ENCODE measurements at places on chromosomes 2 and 18.

DNA sequence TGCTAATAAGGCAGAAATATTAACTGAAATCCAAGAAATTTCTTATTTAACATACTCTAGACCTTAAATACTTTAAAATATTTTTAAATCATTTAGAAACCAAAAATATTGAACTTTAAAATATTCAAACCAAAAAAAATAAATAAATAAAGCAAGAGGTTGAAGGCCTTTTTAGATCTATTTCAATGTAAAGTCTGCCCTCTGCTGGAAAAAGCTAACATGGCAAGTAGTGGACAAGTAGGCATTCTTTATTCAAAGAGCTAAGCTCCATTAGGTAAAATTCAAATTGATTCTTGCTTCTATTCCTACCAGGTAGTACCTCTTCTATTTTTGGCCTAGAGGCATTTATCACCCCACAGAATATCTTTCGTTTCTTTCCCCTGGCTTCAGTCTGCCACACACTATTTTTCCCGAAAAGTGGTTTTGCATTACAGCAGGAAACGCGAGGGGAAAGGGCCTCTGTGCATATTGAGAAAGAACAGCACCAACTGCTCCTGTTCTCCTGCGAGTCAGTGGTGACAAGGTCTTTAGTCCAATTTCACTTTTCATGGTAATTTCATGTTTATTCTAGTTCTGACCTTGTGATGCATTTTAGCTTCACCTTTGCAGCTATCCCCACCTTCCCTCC is 20.4 kb downstream of the IFIH1 start:
- H3K27ac ChIP-seq: no peak overlapping the region
- H3K4me3 ChIP-seq: no peak overlapping the region
- peaks cover 5% of the 10 kb centered on the region for H3K4me1 ChIP-seq
- H3K36me3 ChIP-seq: peaks cover 56% of the 10 kb centered on the region
- peak; percentile 83 for DNase-seq
- no peaks in the 10 kb centered on the region for H3K27me3 ChIP-seq

- DNase-seq: no peak
- peaks cover 58% of the 10 kb centered on the region for H3K4me1 ChIP-seq
- no peak overlapping the region for H3K27ac ChIP-seq
Observed at GRCh38 chr2:72915907-72916742, 1.2 kb upstream of the EMX1 start.

GRCh38 chr18:62018759-62019041 is 125.9 kb upstream of the RNF152 start:
- H3K27ac ChIP-seq: peak overlapping the region; percentile 7
- H3K36me3 ChIP-seq: no peaks in the 10 kb centered on the region
- no peak for DNase-seq
- H3K4me3 ChIP-seq: no peak overlapping the region
- H3K27me3 ChIP-seq: no peaks in the 10 kb centered on the region

- H3K36me3 ChIP-seq: no peaks in the 10 kb centered on the region
- H3K27me3 ChIP-seq: no peaks in the 10 kb centered on the region
- no peaks in the 10 kb centered on the region for H3K4me1 ChIP-seq
- DNase-seq: no peak
- H3K27ac ChIP-seq: no peak overlapping the region
Observed at GRCh38 chr2:11550901-11551568, 17.2 kb downstream of the GREB1 start.

DNA sequence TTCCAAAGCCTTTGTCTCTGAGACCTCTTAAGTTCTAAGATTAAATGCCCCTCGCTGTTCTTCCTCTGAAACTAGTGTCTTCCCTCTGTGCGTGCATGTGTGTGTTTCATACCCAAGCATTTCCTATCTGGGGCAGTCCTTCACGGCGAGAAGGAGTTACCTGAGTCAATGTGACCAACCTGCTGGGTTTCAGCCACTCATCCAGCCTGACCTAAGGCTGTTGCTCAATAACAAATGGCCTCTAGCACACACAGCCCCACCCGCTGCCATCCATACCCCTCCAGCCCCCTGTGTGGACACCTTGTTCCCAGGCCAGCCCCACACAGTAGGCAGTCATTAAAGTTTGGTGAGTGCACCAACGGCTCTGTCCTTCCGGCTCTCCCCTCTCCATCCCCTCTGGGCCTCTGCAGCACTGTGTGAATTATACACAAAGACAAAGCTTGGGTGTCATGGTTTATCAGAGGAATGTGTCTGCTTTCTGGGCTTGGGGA is 53.8 kb upstream of the FOSL2 start:
- H3K27me3 ChIP-seq: no peaks in the 10 kb centered on the region
- peak overlapping the region; percentile 14 for H3K27ac ChIP-seq
- H3K4me3 ChIP-seq: no peak overlapping the region
- H3K36me3 ChIP-seq: no peaks in the 10 kb centered on the region
- no peak for DNase-seq
- H3K4me1 ChIP-seq: peaks cover 51% of the 10 kb centered on the region

- H3K27me3 ChIP-seq: no peaks in the 10 kb centered on the region
- no peak overlapping the region for H3K4me3 ChIP-seq
- no peak overlapping the region for H3K27ac ChIP-seq
- no peaks in the 10 kb centered on the region for H3K36me3 ChIP-seq
- no peak for DNase-seq
Observed at GRCh38 chr2:146240391-146240790, 1604.4 kb upstream of the ACVR2A start.

GRCh38 chr2:236395067-236395466 is 130.9 kb upstream of the ASB18 start:
- no peaks in the 10 kb centered on the region for H3K4me1 ChIP-seq
- no peaks in the 10 kb centered on the region for H3K36me3 ChIP-seq
- H3K27me3 ChIP-seq: peaks cover 5% of the 10 kb centered on the region
- no peak for DNase-seq

GRCh38 chr2:172088245-172089004 is 3.1 kb downstream of the DLX1 start:
- peak; percentile 6 for DNase-seq
- H3K27me3 ChIP-seq: peaks cover 100% of the 10 kb centered on the region
- peaks cover 32% of the 10 kb centered on the region for H3K4me1 ChIP-seq
- H3K27ac ChIP-seq: no peak overlapping the region
- no peak overlapping the region for H3K4me3 ChIP-seq

DNA sequence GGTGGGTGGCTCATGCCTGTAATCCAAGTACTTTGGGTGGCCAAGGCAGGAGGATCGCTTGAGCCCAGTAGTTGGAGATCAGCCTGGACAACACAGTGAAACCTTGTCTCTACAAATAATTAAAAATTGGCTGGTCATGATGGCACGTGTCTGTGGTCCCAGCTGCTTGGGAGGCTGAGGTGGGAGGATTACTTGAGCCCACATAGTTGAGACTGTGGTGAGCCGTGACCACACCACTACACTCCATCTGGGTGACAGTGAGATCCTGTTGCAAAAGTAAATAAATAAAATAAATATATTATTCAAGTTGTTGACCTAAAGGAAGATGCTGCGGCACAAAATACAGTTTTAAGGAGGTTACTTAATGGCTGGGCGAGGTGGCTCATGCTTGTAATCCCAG is 72.7 kb downstream of the LAMA3 start:
- H3K4me1 ChIP-seq: no peaks in the 10 kb centered on the region
- DNase-seq: no peak
- H3K27ac ChIP-seq: no peak overlapping the region
- no peak overlapping the region for H3K4me3 ChIP-seq

DNA sequence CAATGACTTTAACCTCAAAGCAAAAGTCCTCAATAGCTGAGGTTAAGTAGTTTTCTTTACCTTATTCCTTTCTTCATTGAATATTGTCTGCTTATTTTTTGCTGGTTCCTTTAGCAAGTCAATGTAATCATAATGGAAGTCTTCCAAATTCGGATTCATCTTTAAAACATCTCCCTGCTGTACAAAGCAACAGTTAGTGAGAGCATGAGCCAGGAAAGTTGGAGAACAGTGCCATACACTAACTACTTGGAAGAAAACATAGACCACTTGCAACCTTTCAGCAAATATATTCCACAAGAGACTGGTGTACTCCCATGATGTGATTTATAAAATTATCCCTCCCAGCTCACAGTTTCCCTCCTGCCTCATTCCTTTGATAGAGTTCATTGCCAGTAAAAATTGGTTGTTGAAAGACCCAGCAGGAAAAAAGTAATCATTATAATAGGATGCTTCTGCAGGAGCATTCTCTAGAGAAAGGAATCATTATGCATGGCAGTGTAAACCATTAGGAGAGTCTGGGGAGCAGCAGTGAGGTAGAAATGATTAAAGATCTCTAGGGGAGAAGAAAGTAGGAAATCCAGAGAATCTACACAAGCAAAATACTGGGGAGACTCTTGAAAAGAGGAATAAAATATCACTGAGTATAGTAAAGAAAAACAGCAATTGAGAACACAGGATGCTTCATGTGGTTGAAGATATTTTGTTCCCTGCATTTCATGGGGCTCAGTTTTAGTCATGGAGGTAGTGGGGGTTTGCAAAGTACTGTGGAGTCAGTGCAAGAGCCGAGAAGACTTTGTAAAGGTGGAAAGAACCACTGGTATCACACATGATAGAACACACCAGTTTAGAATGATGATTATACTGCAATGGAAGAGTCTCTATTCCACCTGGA is 38.6 kb upstream of the TTN start:
- H3K27ac ChIP-seq: peak overlapping the region; percentile 71
- peaks cover 29% of the 10 kb centered on the region for H3K4me1 ChIP-seq
- no peak for DNase-seq
- H3K4me3 ChIP-seq: no peak overlapping the region
- H3K36me3 ChIP-seq: no peaks in the 10 kb centered on the region
- H3K27me3 ChIP-seq: no peaks in the 10 kb centered on the region

DNA sequence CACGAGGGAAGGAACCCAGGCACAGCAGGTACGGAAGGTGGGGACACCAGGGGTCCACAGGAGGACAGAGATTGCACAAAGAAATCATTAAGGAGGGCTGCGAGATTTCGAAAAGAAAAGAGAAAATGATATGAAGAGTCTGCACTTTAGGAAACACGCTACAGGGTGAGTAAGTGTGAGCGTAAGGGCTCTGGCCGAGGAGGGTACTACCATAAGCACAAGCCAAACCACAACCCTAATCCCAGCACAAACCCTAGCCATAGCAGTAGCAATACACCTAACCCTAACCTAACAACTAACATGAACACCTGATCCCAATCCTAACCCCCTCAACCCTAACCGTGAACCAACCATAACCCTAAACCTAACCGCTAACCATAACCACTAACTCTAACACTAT is 104.0 kb downstream of the ZNF516 start:
- no peaks in the 10 kb centered on the region for H3K36me3 ChIP-seq
- no peaks in the 10 kb centered on the region for H3K27me3 ChIP-seq
- no peak for DNase-seq
- peaks cover 25% of the 10 kb centered on the region for H3K4me1 ChIP-seq

GRCh38 chr2:171348056-171348455 is 85.7 kb downstream of the METTL8 start:
- no peak for DNase-seq
- H3K27me3 ChIP-seq: no peaks in the 10 kb centered on the region
- no peak overlapping the region for H3K27ac ChIP-seq
- H3K36me3 ChIP-seq: no peaks in the 10 kb centered on the region

DNA sequence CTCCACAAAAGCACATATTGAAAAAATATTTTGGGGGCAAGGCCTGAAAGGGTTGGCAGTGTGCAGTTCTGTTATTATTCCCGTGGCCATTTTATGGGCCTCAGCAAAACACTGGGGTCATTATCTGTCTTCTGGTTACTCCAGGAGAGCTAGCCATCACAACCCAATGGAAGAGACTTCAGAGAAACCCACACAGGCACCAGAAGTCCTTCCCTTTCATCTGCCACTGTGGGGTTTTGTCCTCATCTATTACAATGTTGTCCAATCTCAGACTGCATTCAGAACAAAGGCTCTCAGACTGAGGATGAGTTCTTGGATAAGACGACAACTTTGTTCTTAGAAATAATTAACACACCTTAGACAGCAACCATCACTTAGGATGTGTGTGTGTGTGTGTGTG is 98.4 kb downstream of the PIEZO2 start:
- no peak overlapping the region for H3K4me3 ChIP-seq
- H3K27me3 ChIP-seq: no peaks in the 10 kb centered on the region
- H3K27ac ChIP-seq: no peak overlapping the region
- DNase-seq: no peak

DNA sequence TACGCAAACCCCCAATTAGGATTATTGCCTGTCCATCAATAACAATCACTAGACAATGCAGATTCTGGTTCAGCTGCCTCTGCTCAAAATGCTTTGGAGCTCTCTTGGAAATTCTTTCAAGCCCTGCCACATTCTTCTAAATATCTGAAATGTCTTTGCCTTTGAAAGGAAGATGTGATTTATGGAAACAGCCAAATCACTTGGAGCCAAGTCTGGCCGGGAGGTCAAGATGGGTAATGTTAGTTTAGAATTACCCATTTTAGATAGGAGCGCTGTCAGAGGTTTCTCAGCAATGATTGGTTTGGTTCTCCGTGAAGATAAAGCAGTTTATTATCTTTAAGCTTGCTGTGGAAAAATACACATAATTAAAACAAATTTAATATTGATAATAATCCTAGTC is 306.7 kb downstream of the SETBP1 start:
- H3K4me1 ChIP-seq: no peaks in the 10 kb centered on the region
- no peak overlapping the region for H3K27ac ChIP-seq
- no peak overlapping the region for H3K4me3 ChIP-seq
- no peaks in the 10 kb centered on the region for H3K27me3 ChIP-seq
- H3K36me3 ChIP-seq: no peaks in the 10 kb centered on the region

DNA sequence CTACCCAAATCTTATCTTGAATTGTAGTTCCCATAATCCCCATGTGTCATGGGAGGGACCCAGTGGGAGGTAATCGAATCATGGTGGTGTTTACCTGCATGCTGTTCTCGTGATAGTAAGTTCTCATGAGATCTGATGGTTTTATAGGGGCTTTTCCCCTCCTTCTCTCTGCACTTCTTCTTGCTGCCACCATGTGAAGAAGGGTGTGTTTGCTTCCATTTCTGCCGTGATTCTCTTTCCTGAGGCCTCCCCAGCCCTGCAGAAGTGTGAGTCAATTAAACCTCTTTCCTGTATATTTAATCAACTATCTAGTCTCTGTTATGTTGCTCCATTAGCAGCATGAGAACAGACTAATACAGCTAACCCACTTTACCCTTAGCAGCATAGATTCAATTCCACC is 37.6 kb downstream of the CDC42EP3 start:
- no peak for DNase-seq
- no peak overlapping the region for H3K4me3 ChIP-seq
- peaks cover 11% of the 10 kb centered on the region for H3K4me1 ChIP-seq

- H3K4me1 ChIP-seq: peaks cover 29% of the 10 kb centered on the region
- H3K27me3 ChIP-seq: no peaks in the 10 kb centered on the region
- H3K36me3 ChIP-seq: no peaks in the 10 kb centered on the region
- H3K4me3 ChIP-seq: no peak overlapping the region
- H3K27ac ChIP-seq: no peak overlapping the region
- DNase-seq: no peak
Observed at GRCh38 chr2:37875403-37875906, 49.6 kb upstream of the RMDN2 start.

DNA sequence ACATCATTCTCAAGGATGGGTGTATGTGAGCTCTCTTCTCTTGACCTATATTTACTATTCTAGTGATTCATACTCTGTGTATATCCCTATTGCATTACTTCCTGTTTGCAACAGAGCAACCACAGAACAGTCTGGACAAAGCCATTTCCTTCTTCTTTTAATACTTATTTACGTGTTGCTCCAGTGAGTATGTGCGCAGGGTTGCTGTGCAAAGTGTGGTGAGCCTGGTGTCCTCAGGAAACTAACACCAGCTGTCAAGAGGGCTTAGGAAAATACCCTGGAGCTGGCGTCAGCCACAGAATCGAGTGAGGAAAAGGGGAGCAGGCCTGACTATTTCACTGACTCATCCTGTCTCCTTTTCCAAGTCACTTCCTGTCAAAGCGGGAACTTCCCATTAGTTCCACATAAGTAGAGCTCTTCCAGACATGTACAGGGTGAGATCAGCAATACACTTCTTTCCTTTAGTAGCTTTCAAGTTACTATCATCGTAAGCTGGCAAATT is 214.1 kb upstream of the COPS8 start:
- peaks cover 3% of the 10 kb centered on the region for H3K4me1 ChIP-seq
- no peak overlapping the region for H3K4me3 ChIP-seq
- H3K27me3 ChIP-seq: no peaks in the 10 kb centered on the region
- no peak overlapping the region for H3K27ac ChIP-seq
